ENCODE measurements at places on chromosomes 5 and 9. TPM values are rescaled to one million over a fixed set of nuclear protein-coding genes. Genes with fewer than 3 reads are reported as not detected.

BHMT2 gene
- 0.82 TPM for total RNA-seq

DNA sequence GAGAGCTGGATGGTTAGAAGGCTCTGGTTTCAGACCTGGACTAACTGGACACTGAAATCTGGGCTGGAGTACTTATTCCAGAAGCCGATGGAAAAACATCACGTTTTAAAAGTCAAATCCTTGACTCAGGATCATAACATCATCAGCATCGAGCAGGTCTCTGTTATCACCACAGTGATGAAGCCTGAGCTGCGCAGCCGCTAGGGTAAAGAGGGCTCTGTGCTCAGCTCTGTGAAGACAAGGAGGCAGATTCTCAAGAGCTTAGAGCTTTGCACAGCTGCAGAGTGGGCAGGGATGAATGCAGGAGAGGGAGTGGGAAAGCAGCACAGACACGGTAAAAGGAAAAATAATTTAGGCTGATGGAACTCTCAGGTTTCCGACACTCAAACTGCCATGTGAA, 208.8 kb upstream of the TAS2R1 start:
- no peak for DNase-seq

- no peak for DNase-seq
These were observed 55.9 kb upstream of the SLCO6A1 start for GRCh38 chr5:102554728-102555127.

PCDHGA3 gene
- 11.8 TPM for total RNA-seq

- DNase-seq = no peak
These were observed 27.2 kb upstream of the ASS1 start for GRCh38 chr9:130417602-130418001.

- no peak for DNase-seq
These were observed 100.3 kb upstream of the PCSK1 start for GRCh38 chr5:96533371-96533770.

- DNase-seq = peak; percentile 32
These were observed 5.2 kb downstream of the LRRTM2 start for GRCh38 chr5:138869763-138870500.

DNA sequence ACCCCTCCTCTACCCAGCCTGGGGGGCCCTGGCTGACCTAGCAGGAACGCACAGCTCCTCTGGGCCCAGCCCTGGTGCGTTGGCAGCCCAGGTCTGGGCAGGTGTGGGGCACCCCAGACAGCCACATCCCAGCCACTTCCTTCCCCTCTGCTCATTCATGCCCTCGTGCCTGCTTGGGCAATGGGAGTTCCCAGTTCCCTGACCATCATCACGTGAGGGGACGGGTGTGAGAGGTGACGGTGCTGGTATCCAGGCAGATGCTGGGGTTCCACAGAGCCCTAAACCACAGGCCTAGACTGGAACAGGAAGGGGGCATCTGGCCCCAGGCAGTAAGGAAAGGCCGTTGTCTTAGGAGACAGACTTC, 8.4 kb downstream of the RALGDS start:
- DNase-seq = no peak

DNA sequence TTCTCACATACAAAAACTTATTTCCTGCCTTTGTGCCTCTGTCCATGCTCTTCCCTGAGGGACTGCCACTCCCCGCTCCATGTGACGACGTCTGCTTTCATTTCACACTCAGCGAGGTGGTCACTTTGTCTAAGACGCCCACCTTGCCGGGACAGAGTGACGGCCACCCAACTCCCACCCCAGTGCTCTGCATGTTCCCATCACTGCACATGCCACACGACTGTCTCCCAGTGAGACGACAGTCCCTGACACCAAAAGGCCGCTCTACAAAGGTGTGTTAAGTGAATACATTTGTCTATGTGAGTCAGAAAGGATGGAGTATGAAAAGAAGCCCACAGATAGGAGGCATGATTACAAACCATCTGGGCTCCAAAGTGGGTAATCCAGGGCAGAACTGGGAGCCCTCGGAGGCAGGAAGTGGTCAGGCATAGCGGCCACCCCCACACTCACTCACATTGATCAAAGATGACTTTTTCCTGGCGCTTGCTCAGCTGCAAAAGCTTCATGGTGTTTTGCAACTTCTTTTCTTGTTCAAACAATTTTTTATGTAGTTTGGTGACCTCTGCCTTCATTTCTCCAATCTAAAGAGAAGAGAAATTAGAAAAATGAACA, 185.8 kb downstream of the CDK5RAP2 start:
- no peak for DNase-seq

DNA sequence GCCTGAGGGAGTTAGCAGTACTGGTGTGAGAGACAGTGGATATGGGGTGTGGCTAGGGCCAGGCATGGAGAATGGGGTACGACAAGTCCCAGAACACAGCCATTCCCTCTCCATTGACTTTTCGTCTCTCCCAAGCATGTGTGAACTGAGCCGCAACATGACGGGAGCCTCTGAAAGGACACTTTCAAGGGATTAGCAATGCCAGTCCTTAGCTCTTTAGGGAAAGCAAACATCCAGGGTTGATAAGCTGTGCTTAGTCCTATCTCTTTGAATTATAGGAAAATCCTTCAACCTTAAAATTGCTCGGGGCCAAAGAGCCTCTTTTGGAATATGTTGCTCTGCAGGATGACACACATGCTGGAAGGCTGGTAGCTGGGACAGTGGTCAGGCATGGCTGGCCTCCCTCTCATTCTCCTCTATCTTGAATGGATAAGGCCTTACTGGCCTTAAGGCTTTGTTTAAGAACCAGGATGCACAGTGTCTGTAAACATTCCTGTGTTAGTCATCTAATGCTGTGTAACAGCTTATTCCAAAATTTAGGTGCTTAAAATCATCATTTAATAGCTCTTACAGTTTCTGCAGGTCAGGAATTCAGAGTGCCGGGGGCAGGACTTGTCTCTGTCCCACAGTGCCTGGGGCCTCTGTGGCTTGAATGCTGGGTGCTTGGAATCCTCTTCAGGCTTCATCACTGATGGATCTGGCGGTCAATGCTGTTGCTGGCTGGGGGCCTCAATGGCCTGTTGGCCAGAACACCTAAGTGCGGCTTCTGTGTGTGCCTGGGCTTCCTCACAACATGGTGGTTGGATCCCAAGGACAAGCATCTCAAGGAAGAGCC, 95.3 kb downstream of the PTTG1 start:
- no peak for DNase-seq

DNA sequence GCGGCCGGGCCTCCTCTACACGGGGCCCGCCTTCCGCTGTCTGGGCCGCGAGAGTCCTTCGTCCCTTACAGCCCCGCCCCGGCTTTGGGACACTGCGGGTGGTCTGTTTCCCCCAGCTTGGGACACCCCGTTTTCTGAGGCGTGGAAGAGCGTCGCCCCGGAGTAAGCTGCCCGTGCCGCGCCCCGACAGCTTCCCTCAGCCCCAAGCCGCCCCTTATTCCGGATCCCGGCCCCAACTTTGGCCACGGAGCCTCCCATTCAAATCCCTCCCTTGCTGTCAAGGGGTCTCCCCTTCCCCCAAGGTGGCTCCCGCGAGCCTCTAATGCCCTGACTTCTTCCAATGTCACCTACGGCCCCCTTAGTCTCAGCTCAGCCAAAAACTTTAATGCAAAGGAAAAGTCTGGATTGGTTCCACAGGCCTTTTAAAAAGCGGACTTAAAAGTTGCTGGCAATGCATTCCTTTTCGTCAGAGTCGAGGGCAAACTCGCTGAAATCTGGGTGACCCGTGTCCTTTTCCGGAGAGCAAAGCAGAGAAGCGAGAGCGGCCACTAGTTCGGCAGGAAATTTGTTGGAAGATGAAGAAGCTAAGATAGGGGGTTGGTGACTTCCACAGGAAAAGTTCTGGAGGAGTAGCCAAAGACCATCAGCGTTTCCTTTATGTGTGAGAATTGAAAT, 19.8 kb downstream of the EXOSC2 start:
- peak; percentile 21 for DNase-seq

- DNase-seq = peak; percentile 78
These were observed 36.3 kb upstream of the FBXL17 start for GRCh38 chr5:108418197-108418596.

DNA sequence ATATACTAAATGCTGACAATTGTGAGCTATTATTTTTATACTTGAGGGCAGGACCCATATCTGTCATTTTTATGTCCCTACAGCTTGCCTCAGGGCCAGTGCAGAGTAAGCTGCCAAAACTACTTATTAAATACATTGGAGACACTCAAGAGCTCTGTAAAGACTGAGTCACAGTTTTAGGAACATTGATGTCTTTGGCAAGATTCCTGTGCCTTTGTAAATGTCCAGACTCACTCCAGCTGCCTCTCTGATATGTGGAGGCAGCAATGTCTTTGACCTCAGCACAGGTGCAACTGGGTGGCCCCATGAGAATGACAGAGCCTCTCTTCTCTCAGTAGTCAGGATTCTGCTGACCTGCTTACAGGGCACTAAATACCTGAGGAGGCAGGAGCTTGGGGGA, 363.2 kb downstream of the OSTF1 start:
- no peak for DNase-seq
